Muscle of arm (tissue), 14 donors: ENCODE measurements at places on chromosomes 3 and 15. TPM values are rescaled to one million over a fixed set of nuclear protein-coding genes. Genes with fewer than 3 reads are reported as not detected.

GRCh38 chr3:152402695-152403451 lies 134.1 kb downstream of the MBNL1 start:
- DNase-seq, result no peak

DNA sequence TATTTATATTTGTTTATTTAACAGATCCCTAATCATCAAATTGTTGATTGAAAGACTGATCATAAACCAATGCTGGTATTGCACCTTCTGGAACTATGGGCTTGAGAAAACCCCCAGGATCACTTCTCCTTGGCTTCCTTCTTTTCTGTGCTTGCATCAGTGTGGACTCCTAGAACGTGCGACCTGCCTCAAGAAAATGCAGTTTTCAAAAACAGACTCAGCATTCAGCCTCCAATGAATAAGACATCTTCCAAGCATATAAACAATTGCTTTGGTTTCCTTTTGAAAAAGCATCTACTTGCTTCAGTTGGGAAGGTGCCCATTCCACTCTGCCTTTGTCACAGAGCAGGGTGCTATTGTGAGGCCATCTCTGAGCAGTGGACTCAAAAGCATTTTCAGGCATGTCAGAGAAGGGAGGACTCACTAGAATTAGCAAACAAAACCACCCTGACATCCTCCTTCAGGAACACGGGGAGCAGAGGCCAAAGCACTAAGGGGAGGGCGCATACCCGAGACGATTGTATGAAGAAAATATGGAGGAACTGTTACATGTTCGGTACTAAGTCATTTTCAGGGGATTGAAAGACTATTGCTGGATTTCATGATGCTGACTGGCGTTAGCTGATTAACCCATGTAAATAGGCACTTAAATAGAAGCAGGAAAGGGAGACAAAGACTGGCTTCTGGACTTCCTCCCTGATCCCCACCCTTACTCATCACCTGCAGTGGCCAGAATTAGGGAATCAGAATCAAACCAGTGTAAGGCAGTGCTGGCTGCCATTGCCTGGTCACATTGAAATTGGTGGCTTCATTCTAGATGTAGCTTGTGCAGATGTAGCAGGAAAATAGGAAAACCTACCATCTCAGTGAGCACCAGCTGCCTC lies 14.7 kb downstream of the THBS1 start:
- DNase-seq, result no peak

DNA sequence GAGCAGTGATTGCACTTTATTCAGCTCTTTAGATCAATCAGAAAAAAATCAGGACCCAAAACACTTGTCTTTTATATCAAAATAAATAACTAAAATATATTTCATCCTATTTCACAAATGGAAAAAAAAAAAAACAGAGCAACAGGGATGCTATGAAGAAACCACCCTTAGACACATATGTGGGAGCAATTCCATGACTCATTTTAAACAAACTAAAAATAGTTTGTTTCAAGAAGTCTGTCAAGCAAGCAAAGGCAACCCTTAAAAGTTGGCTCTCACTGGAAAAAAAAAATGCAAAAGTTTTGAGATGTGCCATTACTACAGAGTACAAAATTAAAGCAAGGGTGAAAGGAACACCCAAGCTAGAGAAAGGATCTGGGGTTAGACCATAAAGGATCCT lies 5.7 kb downstream of the ATP13A3 start:
- DNase-seq, result no peak

KCNH8 gene
- polyA plus RNA-seq, result 0.37 TPM

DNA sequence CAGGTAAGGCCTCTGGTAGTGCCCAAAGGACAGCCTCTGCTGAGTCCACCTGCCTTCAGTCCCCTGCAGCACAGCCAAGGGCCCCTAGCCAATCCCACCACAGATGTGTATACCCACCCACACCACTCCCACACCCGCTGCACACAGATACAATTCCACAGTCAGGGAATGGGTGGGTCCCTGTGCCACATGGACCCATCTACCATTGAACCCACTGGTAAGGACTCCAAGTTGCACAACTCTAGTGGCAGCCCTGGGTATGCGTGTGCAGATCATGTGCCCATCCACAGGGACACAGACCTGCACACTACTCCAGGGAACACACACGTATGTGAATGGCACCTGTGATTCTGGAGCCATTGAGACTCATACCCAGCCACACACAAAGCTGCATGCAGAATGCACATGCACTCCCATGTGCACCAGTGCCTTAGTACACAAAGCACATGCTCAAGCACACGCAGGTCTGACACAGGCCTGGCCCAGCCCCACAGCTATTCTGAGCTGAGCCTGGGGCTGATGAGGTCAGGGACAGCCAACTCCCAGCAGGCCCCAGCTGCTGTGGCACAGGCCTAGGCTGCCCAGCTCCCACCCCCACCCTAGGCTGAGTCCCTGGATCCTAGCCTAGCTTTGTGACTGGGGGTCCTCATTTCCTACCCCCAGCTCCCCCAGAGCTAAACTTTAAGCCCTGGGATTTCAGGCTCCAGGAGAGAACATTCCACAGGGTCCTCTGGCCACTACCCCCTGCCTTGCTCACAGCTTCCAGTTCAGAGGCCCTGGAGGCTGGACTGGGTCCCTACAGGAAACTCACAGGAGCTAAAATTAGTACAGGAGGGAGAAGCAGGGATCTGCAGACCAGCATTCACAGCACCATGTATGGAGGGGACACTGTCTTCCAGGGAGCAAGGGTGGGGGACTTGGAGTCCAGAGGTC lies 2.7 kb upstream of the ALS2CL start:
- DNase-seq, result no peak

DNA sequence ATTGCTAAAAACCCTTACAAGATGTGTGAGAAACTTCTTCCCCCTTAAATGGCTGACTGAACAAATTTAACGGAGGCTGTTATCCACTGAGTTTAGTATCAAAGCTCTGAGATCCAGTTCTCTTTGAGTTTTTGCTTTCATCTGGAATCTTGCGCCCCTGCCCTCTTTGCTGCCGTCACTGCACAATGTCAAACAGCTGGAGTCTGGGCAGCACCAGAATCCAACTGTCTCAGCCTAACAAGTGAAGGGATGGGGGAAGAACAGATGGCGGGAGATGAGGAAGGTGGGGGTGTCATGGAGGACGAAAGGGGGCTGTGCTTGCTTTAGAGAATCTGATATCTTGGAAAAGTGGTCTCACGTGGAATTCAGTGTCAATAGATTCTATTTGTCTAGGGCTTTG lies 7.0 kb upstream of the BOC start:
- no peak for DNase-seq

DNA sequence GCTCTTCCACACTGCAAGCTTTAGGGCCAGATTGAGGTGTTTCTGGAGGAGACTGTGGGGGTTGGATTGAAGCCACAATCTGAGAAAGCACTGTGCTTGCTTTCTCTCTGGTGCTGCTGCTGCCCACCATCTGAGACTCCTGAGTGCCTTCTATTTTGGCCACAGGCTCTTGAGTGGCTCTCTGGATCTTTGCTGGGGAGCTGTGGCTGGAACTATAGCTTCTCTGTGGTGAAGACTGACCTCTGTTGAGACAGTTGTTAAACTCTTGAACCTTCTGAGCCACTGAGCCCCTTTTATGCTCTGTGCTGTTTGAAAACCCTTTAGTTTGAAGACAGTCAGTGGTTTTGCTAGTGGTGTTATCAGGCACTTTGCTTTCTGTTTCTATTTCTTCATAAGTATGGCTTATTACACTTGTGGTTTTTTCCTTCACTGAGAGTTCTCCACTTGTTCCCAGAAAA lies 108.7 kb upstream of the TSPAN3 start:
- no peak for DNase-seq

DNA sequence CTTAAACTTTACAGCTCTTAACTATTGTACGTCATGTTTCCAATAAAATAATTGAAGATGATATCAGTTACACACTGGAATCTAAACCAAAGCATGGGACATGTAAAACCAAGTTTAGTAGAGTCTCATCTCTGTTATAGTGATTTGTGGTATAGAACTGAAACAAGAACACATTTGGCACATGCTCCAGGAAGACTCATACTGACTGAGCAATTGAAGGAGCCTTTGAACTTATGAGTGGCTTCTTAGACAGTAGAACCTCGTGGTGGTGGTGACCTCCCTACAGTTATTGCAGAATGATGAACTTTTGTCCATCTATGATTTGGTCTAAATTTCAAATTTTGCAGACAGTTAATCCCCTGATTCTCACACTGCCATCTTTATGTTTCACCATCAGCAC lies 729.7 kb downstream of the ROBO1 start:
- no peak for DNase-seq

NEK4 gene
- 13.8 TPM for polyA plus RNA-seq

GRCh38 chr3:183488343-183488742 lies 59.9 kb upstream of the MCF2L2 start:
- DNase-seq, result no peak

DNA sequence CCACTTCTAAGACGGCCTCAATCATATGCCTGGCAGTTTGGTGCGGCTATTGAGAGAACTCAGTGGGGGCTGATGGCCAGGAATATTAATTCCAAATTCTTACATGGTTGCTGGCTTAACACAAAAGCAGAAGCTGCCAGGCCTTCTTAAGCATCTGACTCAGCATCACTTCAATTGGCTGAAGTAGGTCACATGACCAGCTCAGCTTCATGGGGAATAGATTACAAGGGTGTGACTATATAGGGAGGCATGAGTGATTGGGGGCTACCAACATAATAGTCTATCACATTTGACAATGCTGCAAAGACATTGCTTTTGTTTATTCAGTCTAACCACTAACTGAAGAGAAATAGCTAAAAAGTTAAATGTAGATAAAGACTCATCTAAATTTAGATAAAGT lies 101.6 kb upstream of the ANKRD28 start:
- no peak for DNase-seq

DNA sequence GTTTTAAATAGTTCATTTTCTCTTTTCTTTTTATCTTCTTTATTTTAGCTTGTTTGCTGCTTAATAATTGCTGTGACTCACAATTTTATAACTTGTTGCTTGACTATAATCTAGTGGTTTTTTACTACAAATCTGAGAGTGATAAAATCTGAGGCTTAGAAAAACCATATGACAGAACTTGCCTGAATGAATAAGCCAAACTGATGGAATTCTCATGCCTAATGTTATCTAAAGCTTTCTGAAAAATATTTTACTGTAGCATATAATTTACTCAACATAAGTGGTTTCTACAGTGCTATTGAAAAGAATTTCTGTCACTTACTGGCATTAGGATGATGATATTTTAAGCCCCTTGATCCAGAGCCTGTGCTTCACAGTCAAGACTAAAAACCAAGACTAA lies 175.1 kb downstream of the VGLL3 start:
- DNase-seq, result no peak

DNA sequence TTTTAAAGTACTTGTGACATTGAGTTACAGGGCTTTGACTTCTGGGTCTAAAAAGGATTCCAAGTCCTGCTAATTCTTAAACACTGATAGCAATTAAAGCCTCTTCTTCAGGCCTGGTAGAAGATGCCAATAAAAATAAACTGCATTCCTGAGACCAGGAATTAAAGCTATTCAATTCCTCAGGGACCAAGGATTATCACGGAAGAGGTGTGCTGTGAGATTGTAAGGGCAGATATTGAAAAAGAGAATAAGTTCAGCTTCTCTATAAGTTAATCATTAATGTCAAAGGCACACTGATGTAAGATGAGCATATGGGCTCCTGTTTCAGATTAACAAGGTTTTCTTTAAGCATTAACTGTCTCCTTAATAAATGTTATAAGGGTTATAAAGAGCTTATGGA lies 611.3 kb downstream of the SI start:
- DNase-seq, result no peak

DNA sequence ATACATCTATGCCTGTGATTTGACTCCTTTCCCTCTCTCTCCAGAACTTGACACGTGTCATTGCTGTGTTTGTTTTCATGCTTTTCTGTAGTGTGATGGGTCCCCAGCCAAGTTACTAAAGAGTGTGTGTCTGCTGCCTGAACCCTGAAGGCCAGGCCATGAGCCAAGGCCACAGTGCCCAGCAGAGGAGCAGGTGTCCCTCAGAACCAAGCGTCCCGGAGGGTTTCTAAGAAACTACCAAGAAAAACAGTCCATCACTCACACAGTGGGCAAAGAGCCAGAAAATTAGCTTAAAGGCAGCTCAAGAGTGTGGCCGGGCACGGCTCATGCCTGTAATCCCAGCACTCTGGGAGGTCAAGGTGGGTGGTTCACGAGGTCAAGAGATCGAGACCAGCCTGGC lies 35.2 kb downstream of the FBXO45 start:
- DNase-seq, result no peak

DLL4 gene
- polyA plus RNA-seq, result 11.0 TPM

DNA sequence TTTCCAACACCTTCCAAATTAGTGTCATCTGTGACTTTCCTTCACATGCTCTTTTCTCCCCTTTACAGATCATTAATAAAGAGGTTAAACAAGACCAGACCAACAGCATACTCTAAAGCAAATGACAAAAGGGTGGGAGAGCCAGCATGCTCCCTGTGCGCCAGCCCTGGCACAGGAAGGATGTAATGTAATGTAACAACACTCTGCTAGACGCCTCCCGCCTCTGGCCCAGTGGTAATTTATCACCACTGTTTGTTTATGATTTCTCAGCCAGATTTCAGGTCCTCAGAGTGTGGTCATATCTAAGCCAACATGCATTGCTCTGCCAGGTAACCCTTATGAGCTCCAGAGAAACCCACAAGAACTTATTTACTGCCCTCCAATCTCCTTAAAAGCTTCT lies 189.5 kb upstream of the WNT5A start:
- no peak for DNase-seq

DNA sequence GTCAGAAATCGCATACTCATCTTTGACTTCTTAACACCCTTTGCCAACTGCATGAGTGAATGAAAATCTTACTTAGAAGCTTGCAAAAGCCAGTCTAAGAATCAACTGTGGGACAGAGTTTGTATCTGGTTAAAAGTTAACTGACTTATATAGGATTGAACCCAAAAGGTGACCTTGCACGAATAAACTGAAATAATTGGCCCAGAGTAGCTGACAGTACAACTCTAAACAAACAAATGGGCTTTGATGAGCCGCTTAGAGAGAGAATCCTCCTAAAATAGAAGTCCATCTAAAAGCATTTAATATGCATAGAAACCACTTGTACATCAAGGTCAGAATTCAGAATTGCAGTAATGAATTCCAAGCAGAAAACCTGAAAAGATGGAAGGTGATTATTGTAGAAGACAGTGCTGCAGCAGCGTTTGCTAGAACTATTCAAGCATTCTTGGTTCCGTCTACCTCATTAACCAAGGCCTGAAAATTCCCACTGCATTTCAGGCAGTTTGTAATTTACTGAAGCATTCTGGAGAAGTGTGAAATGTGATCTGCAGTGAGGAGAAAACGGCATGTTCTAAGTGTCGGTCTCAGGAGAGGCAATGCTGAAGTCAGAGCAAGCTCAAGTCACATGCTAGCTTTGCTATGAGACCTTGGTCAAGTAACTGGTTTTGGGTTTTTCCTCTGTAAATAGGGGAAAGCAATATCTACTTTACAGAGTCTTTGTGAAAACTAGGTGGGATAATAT lies 103.7 kb downstream of the CADPS start:
- no peak for DNase-seq
